Stomach (tissue), 19 donors: ENCODE measurements at places on chromosomes 4 and X. TPM values are rescaled to one million over a fixed set of nuclear protein-coding genes. Genes with fewer than 3 reads are reported as not detected.

PLP1 gene
- total RNA-seq = 36.9 TPM

RBM3 gene
- total RNA-seq = 419 TPM

MND1 gene
- total RNA-seq = 4.5 TPM

GASK1B gene
- 19.3 TPM for total RNA-seq

RP2 gene
- 21.1 TPM for total RNA-seq

H2BW2 gene
- total RNA-seq = not detected

TMEM184C gene
- 31.8 TPM for total RNA-seq

PLK4 gene
- total RNA-seq = 9.9 TPM

SLC34A2 gene
- total RNA-seq = not detected

MGARP gene
- total RNA-seq = not detected

HAUS3 gene
- total RNA-seq = 37.4 TPM

DCAF4L1 gene
- total RNA-seq = not detected

CPZ gene
- 2.3 TPM for total RNA-seq

CT45A3 gene
- total RNA-seq = not detected

HSFX1 gene
- total RNA-seq = 0.37 TPM

TLR10 gene
- not detected for total RNA-seq

TMSB15C gene
- 11.7 TPM for total RNA-seq

DCAF12L1 gene
- 6.4 TPM for total RNA-seq

ENPEP gene
- total RNA-seq = 0.29 TPM

MAGEA12 gene
- total RNA-seq = not detected

PRDM8 gene
- 22.8 TPM for total RNA-seq

WDR44 gene
- 24.1 TPM for total RNA-seq

USP17L15 gene
- not detected for total RNA-seq

DGKK gene
- not detected for total RNA-seq

NUP62CL gene
- not detected for total RNA-seq

LRRC66 gene
- 3.6 TPM for total RNA-seq

BMX gene
- total RNA-seq = 3.3 TPM

NR3C2 gene
- total RNA-seq = 32.6 TPM

PPBP gene
- total RNA-seq = not detected

ERCC6L gene
- 1.2 TPM for total RNA-seq

PSMD10 gene
- 65.7 TPM for total RNA-seq

CLDN24 gene
- total RNA-seq = not detected

PTCHD1 gene
- 6.2 TPM for total RNA-seq

UNC5C gene
- total RNA-seq = 5.4 TPM

UGT2B10 gene
- not detected for total RNA-seq

CNGA1 gene
- 23.8 TPM for total RNA-seq

RHOXF1 gene
- not detected for total RNA-seq
